Activated CD4-positive, alpha-beta T cell treated with anti-CD3 and anti-CD28 coated beads, Interleukin-2, amount 50 U/mL, for 16 hours (primary cell): ENCODE measurements at places on chromosomes 6 and 20.

DNA sequence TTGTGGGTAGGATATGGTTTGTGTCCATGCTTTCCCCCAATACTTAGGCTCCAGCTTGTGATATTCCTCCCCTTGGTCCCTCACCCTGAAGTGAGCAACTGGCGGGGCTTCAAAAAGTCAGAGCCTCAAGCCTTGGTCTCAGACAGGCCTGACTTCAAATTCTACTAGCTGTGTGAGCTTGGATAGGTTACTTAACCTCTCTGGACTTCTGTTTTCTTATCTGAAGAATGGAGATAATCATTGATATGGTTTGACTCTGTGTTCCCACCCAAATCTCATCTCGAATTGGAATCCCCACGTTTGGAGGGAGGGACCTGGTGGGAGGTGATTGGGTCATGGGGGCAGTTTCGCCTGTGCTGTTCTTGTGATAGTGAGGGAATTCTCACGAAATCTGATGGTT is 94.9 kb upstream of the CD83 start:
- no peak for DNase-seq

- no peak for DNase-seq
Observed at GRCh38 chr6:157661652-157662051, 161.4 kb upstream of the SNX9 start.

- no peak for DNase-seq
Observed at GRCh38 chr6:151481786-151482185, 12.0 kb upstream of the CCDC170 start.

DNA sequence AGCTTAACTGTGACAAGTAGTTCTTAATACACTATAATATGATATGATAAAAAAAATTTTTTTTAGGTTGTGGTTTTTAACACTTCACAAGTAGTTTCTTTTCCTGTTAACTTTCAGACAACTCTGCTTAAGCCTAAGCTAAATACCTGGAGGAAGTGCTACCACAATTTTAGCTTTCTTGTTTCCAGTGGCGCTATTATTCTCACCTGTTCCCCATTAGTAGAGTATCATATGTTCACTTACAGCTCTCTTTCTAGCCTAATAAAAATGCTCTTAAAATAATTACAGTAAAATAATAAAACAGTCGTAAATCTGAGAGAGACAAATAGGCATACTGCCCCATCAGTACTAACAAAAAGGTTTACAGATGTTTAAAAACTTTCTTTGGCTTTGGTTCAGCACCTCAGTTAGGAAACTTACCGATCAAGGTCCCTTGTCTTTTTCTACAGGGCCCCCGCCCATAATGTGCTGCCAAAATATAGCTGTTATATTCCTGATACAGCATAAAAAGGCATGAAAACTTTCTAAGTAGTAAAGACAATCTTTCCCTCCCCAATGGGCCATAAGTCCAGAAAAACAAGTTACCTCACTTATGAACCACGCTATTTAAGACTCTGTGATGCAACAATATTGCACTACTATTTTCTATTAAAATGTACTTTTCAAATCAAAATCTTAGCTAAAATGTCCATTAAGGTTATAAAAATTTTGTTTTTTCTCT is 57.9 kb downstream of the SESN1 start:
- no peak for DNase-seq

- peak; percentile 32 for DNase-seq
Observed at GRCh38 chr20:62938105-62938888, at the start of gene GID8. GID8 (plus strand) TSS chr20:62938147; CDS start chr20:62941503, 3,356 bp downstream.

GRCh38 chr20:3315136-3315535 is 76.1 kb upstream of the SLC4A11 start:
- no peak for DNase-seq

DNA sequence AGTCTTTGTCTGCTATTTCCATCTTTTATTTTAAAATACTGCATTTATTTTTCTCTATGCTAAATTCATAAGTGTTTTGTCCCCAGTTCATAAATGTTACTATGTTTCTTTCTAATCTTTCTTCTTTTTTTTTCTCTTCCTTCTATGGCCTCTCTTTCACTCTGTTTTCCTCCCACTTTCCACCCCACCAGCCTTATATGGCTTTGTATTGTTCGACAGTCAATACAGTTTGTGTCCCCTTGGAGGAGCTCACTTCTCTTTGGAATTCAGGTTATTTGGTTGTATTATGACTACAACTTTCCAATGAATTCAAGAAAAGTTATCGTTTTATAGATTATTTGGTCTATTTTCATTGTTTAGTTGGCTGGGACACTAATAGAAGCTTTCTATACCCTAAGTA is 393.5 kb downstream of the NKAIN2 start:
- no peak for DNase-seq

- DNase-seq, result no peak
Observed at GRCh38 chr6:128554302-128554701, 33.9 kb upstream of the PTPRK start.

DNA sequence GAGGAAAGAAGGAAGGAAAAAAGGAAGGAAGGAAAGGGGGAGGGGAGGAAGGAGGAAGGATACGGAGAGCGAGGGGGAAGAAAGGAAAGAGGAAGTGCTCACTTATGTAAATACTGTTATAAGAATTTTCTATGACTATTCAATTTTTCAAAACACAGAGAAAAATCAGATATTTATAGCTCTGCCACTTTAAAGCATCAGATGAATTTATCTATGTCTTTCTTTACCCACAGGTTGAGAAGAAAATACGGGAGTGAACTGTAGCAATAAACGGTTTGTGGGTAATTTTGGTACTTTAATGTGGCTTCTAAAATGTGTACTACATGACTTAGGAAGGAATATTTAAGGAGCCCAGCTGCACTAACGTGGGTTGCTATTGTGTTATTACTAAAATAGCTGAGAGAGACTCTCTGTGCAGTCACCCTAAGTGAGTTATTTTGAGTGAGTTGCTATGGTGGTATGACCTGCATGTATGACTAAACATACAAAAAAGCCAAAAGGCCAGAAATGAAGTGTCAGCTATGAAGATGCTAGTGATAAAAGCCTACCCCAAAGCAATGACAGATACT is 225.5 kb downstream of the SOD2 start:
- DNase-seq, result peak; percentile 10

GRCh38 chr6:36383606-36384005 is 3.9 kb downstream of the ETV7 start:
- peak; percentile 59 for DNase-seq

- DNase-seq, result no peak
Observed at GRCh38 chr6:156809446-156810178, 32.4 kb downstream of the ARID1B start.

- DNase-seq, result no peak
Observed at GRCh38 chr20:50395251-50395729, 114.9 kb upstream of the PTPN1 start.

- DNase-seq, result peak; percentile 54
Observed at GRCh38 chr6:132768051-132768517, 10.4 kb upstream of the VNN2 start.

DNA sequence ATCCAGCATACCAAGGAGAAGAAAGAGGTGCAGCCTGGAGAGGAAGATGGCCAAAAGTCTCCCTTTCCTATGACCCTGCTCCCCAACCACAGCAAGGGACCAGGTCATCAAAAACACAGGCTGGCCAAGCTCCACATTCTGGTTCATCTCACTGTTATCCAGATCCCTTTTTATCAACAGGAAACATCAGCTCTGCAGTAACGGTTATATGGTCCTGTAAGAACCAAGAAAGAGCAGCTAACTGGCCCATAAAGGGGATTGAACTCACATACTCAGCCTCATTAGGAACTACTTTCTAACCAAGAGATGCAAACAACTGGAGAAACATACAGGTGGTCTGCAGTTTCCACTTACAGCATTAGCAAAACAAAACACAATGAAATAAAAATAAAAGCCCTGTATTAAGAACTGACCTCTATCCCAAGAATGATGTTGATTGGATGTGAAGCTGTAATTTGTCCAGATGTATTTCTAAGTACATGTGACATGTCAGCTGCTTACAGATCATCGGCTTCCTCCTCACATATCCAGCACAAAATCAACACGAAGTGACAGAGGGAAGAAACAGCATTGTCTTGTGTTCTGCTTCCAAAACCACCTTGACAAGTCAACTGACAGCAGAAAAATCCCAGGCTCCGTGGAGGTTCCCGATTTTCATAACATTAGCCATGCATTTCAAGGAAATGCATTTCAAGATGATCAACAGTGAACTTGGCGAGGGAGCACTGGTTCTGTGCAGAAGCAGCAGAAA is 557.2 kb upstream of the AGPAT4 start:
- DNase-seq, result no peak

GRCh38 chr6:28757429-28758045 is 166.2 kb downstream of the TRIM27 start:
- no peak for DNase-seq

DNA sequence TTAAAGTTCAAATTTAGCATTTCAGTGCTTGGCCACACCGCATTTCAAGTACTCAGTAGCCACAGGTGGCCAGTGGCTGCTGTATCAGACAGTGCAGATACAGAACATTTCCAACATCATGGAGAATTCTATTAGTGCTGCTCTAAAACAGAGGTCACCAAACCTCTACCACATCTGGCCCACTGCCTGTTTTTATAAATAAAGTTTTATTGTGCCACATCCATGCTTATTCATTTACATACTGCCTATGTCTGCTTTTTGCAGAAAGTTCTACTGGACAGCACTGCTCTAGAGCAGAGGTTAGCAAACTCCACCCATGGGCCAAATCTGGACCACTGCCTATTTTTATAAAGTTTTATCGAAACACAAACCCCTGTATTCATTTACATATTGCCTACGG is 3.7 kb upstream of the PTPRT start:
- DNase-seq, result no peak

GRCh38 chr6:34301408-34301807 is 52.6 kb upstream of the SMIM29 start:
- no peak for DNase-seq

- DNase-seq, result peak; percentile 46
Observed at GRCh38 chr6:43627008-43627825, 1.8 kb downstream of the GTPBP2 start.

GRCh38 chr20:44700306-44700705 is 14.9 kb upstream of the CCN5 start:
- no peak for DNase-seq

- peak; percentile 86 for DNase-seq
Observed at GRCh38 chr6:136593748-136594490, 43.7 kb upstream of the MAP7 start.

GRCh38 chr6:24257282-24257681 is 100.6 kb downstream of the DCDC2 start:
- no peak for DNase-seq

DNA sequence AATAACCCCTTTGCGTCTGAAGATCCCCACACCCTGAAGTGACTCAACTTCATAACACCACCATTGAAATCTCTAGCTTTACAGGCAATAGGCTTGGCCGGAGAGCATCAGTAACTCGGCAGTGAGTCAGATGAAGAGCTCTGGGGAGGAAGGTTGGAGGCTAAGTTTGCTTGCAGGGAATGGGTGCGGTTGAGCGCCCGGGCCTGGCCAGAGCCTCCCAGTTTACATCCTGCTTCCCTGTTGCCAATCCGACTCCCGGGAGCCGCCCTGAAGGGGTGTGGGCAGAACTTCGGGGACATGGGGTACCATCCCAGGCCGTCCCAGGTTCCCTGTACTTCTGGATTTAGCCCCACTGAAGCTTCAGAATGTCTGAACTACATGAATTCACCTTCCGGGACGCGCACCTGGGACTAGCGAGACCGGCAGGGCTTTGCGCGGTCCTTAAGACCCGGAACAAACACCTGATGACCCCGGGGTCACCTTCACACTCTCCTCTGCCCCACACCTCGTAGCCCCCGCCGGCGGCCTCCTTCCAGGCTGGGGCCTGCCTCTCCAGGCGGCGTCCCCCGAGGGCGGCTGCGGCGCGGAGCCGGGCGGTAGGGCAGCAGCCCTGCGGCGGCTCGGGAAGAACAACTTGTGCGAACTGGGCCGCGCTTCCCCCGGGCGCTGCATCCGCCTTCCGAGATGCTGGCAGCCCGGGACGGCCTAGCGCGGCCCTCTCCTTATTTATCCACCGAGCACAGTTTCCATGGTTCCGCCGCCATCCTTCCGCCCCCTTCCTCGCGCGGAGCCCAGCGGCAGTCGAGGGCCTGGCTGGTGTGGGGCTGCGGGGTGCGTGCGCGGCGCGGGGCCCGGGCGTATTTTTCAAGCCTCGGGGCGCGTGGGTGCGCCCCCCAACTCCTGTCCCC is 56.6 kb upstream of the RREB1 start:
- DNase-seq, result peak; percentile 12

GRCh38 chr20:25226433-25227316 is 21.2 kb upstream of the PYGB start:
- no peak for DNase-seq
